Kidney (tissue), 22 donors: ENCODE measurements at places on chromosomes 16 and 17. TPM values are rescaled to one million over a fixed set of nuclear protein-coding genes. Genes with fewer than 3 reads are reported as not detected.
A peak's percentile ranks its signal among the peaks of the same experiment; 100 is the strongest.

FADS6 gene
- polyA plus RNA-seq, result not detected

GRCh38 chr17:42561897-42562387 lies at the start of gene COASY:
TSS of gene COASY (plus strand) at chr17:42562148. CDS start at chr17:42562623, 475 bp downstream.
- H3K4me3 ChIP-seq, result peak within 1 kb of the TSS; percentile 94
- H3K4me1 ChIP-seq, result peaks cover 40% of the 10 kb centered on the region
- H3K36me3 ChIP-seq, result peaks cover 12% of the 10 kb centered on the region

SLC9A5 gene
- polyA plus RNA-seq, result 0.92 TPM

TP53TG3C gene
- not detected for polyA plus RNA-seq

RRAD gene
- polyA plus RNA-seq, result 14.3 TPM

NATD1 gene
- polyA plus RNA-seq, result 5.0 TPM

DNA sequence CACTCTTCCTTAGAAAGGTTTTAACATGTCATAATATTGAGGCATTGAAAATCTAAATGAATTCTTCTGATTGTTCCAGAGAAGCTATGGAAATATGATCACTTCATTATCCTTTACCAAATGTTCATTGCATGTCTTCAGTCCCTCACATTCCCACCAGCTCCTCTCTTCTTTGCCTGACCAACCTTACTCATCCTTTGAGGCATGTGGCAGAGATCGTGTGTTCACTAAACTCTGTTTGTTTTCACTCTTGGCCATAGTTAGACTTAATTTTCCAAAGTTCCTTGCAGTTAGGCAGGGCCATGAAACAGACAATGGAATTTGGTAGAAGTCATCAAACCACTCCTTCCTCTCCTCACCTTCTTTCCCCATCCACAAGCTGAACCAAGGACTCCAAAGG lies 266.5 kb upstream of the HSBP1 start:
- no peak overlapping the region for H3K4me3 ChIP-seq
- DNase-seq, result no peak

DNA sequence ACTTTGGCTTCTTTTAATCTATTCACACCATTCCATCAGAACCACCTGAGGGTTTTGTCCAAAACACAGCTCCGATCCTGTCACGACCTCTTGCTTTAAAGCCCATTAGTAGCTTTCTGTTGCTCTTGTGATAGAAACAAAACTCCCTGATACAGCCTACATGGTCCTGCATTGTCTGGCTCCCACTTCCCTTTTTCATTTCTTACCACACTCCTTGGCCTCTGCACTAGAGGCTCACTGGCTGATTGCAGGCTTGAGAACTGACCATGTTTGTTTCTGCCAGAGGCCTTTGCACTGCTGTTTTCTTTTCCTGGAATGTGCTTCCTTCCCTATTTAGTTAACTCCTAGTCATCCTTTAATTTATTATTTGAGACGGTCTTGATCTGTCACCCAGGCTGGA lies 23.7 kb downstream of the IST1 start:
- H3K4me1 ChIP-seq, result peaks cover 4% of the 10 kb centered on the region
- peaks cover 40% of the 10 kb centered on the region for H3K36me3 ChIP-seq
- no peak overlapping the region for H3K4me3 ChIP-seq
- DNase-seq, result no peak
- no peak overlapping the region for H3K27ac ChIP-seq
- no peaks in the 10 kb centered on the region for H3K27me3 ChIP-seq

TMIGD1 gene
- polyA plus RNA-seq, result 0.90 TPM

CD300H gene
- not detected for polyA plus RNA-seq

HOXB8 gene
- polyA plus RNA-seq, result 19.3 TPM

- H3K27me3 ChIP-seq, result no peaks in the 10 kb centered on the region
- H3K27ac ChIP-seq, result no peak overlapping the region
- H3K36me3 ChIP-seq, result no peaks in the 10 kb centered on the region
- no peak overlapping the region for H3K4me3 ChIP-seq
- H3K4me1 ChIP-seq, result no peaks in the 10 kb centered on the region
Observed at GRCh38 chr16:82078125-82078524, 43.1 kb downstream of the HSD17B2 start.
